ENCODE measurements at places on chromosomes 3 and 15.
A peak's percentile ranks its signal among the peaks of the same experiment; 100 is the strongest.

DNA sequence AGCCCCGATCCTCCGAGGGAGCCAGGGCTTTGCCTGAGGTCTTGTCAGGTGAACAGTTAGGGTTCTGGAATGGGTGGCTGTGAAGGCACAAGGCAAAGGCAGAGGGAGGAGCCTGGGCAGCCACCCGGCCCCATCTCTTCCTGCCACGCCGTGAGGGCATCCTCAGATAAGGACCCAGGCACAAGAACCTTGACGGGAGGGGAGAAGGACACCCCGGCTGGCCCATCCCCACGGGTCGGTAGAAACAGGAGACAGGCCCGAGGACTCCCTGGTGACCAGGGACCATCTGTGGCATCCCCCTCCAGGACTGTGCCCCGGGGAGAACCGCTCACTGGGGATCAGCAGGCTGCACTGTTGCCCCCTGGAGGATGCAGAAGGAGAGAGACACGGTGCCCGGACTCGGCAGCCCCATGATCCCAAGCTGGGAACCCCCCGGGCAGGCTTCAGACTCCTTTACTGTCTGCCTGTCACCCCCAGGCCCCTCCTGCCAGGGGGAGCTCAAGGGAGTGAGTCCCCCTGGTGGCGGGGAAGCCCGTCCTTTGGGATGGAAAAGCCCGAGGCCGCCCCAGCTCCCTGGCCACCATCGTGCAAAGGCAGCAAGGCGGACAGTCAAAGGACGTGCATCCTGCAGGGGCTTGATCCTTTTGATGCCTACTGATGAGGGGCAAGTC, 12.3 kb upstream of the PCSK6 start:
- peak; percentile 4 for DNase-seq

GRCh38 chr3:42123012-42123581, 31.9 kb downstream of the TRAK1 start:
- DNase-seq, result no peak

GRCh38 chr3:44954962-44955361, 21.0 kb downstream of the ZDHHC3 start:
- DNase-seq, result no peak

GRCh38 chr15:64430000-64430735, 30.2 kb upstream of the ZNF609 start:
- peak; percentile 3 for DNase-seq

DNA sequence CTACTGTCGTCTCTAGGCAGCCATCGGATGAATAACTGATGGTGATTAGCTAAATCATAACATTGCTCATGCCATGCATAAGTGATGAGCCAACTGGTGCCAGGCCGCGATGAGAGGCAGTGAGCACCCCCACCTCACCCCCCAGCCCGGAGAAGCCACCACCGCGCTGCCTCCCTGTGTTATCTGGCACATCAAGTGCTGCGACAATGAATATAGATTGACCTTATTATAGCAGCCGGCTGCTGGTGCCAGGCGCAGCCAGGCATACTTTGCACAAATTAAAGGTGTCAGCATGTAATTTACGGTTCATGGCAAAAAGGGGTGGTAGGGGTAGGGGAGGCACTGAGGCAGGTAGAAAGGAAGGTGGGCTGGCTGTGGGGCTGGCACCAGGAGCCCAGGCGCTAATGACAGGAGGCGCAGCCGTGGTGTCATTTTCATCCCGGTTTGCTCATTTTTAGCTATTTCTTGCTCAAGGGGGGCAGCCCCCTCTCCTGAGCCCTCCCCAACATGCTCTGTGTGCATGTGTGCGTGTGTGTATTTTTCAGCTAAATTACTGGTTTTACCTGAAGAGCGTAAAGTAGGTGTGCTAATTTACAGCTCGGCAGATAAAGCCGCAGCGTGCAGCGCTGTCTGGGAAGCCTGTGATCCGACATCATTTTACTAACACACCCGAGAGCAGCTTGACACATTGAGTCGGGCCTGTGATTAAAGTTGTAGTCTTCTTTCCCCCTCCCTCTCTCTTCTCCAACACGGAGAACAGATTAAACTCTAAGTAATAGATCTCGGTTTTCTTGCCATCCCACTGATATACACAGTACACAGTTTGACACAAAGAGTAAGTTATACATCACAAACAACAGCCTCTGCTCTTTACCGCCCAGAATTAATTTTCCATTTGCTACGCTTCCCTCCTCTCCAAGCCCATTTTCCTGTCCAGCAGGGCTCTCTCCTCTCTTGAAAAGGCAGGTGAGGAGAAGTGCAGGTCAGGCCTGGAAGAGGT, 212.3 kb downstream of the RPLP1 start:
- no peak for DNase-seq

GRCh38 chr15:85540085-85540797, 159.8 kb downstream of the AKAP13 start:
- DNase-seq, result no peak

GRCh38 chr3:58143417-58144055, 67.2 kb downstream of the DNASE1L3 start:
- no peak for DNase-seq

- no peak for DNase-seq
Measured at GRCh38 chr3:36058404-36059030, 321.8 kb upstream of the STAC start.

Measured in stimulated activated CD4-positive, alpha-beta T cell treated with anti-CD3 and anti-CD28 coated beads, Interleukin-1b, Interleukin-23, amount 100 ng/mL, for 1 hour (primary cell).